Cortex of kidney (tissue), 1 donor: ENCODE measurements at places on chromosomes 1 and 21.

- no peak for DNase-seq
Measured at GRCh38 chr1:163450986-163451385, 129.2 kb downstream of the NUF2 start.

GRCh38 chr1:172083191-172083590, 241.9 kb downstream of the DNM3 start:
- DNase-seq, result no peak

DNA sequence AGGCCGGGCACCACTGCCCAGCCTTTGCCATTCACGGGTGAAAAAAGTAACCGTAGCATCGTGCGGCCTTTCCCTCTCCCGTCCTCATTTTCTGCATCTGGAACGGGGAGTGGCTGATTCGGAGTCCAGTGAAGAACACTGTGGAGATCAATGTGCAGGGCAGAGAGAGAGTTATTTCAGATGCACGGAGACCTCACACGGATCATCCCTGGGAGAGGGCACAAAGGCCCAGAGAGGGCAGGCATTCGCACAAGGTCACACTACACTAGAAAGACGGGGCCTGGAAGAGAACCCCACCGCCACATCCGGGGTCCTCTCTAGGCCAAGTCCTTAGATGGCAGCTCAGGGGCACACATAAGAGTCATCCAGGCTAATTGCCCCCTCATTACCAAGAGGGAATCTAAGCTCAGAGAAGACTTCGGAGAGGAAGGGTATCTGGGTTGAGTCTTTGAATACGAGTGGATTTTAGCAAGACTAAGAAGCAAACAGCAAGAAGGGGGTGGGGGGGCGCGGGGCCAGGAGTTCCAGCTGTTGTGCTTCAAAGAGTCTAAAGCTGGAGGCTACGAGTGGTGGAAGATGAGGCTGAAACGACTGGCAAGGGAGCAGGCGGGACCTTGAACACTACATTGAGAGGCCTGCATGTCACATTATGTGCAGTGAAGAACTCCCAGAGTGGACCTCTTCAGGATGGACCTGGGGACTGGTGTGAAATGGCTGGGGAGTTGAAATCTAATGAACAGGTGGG, 857 bp downstream of the GPX7 start:
- DNase-seq, result no peak

GRCh38 chr1:39387452-39387851, 104.0 kb upstream of the BMP8A start:
- DNase-seq, result no peak

DNA sequence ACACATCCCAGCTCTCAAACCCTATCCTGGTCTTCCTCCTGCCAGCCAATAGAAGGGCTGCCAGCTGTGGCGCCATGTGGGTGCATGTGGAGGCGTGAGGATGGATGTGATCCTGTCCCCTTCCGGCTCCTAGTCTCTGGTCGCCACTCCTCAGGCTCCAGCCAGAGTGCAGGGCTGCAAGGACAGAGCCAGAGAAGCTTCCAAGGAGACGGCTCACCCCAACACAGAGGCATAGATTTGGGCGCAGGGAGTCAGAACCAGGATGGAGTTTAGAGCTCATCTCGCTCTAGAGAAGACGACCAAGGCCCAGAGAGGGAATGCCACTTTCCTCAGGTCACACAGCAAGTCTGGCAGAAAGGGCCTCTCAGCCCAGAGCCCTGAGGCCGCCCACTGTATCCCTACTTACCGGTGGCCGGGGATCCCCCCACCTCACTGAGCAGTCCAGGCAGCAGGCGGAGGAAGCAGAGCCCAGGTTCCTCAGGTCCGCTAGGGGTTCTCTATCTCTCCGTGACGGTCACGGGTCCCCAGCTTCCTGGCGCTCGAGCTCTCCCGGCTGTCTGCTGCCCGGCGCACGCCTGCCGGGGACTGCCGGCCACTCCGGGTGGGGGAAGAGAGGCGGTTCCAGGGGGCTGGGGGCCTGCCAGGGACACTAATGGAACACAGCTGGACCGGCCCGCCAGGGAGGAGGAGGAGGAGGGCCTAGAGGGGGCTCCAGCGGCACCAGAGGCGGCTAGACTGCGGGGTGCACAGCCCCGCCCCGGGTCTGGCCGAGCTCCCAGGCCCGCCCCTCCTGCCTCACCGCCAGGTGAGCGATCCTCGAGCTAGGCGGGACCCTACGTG, at the start of gene COL16A1:
COL16A1 (minus strand) TSS at position 587 of the 840 bp plus-strand sequence. CDS start 1,824 bp downstream, outside the sequence.
- no peak for DNase-seq

DNA sequence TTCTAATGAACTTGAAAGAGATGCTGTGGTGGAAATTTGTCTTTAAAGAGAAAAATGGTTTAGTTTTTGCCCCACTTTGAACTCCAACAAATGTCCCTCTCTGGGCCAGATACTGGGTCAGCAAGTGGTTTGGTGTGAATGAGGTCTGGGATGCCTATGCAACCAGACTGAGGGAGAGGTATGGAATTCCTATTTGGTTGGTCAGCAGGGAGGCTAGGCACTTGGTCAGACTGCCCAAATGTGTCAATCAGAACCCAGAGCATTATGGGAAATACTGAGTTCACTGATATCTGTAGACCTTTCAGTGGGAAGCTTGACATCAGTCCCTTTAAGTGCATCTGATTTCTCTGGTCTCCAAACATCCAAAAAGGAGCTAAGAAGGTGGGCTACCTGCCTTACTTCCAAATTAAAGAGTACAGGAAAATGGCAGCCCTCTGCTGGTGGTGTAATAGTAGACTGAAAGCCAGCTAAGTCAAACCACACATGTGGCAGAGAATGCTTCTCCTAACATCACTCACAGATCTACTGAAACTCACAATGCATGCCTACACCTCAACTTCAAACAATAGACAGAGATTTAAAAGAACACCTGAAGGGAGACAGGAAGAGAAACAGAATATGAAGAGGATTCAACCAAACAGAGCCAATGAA, 510.1 kb downstream of the PLA2G4A start:
- no peak for DNase-seq

GRCh38 chr1:86583032-86583431, 36.2 kb downstream of the CLCA4 start:
- no peak for DNase-seq

GRCh38 chr1:117691942-117692341, 86.1 kb downstream of the TENT5C start:
- DNase-seq, result no peak

DNA sequence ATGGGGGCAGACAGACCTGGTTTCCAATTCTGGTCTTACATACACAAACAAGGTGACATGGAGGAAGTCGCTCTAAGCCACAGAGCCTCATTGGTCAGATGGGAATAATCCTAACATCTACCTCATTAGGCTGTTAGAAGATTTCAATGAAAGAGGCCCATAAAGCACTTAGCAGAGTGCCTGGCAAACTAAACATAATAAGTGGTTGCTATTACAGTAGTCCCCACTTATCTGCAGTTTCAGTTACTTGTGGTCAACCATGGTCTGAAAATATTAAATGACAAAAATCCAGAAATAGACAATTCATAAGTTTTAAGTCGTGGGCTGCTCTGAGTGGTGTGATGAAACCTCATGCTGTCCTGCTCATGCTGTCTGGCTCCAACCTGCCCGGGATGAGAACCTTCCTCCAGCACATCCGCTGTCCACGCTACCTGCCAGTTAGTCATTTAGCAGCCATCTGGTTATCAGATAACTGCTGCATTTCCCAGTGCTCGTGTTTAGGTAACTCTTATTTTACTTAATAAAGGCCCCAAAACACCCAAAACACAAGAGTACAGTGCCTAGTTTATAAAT, 112.3 kb downstream of the DDX20 start:
- DNase-seq, result no peak

GRCh38 chr1:114820392-114820791, 34.3 kb upstream of the SYCP1 start:
- no peak for DNase-seq

- DNase-seq, result no peak
Measured at GRCh38 chr1:235401251-235401650, 34.0 kb downstream of the TBCE start.

DNA sequence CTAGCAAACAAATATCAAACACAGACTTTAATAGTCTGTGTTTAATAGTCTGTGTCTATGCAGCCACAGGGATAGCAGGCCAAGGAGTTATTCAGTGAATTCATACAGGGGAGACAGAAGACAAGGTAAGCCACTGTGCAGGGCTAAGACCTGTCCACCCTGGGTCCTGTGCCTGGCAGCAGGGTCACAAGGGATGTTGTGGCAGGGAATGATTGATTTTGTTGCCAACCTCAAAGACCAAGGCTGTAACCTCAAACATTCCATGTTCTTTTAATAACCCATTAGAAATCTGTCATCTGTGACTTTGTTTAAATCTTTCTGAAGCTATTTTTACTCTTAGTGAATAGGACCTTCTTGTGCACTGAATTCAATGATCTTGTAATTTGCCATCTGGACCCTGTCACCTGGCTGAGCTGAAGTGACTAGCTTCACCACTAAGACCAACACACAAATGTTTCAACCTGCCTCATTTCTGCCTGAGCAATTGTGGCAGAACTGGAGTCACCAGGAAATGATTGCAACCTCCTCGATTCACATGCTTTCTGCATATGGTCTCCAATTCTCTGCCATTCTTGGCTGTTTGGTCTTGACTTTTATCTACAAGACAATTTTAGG, 154.2 kb downstream of the ASTN1 start:
- DNase-seq, result no peak

- DNase-seq, result no peak
Measured at GRCh38 chr1:41539999-41540398, 55.5 kb upstream of the EDN2 start.

GRCh38 chr1:97340951-97341350, 579.9 kb downstream of the DPYD start:
- DNase-seq, result no peak

DNA sequence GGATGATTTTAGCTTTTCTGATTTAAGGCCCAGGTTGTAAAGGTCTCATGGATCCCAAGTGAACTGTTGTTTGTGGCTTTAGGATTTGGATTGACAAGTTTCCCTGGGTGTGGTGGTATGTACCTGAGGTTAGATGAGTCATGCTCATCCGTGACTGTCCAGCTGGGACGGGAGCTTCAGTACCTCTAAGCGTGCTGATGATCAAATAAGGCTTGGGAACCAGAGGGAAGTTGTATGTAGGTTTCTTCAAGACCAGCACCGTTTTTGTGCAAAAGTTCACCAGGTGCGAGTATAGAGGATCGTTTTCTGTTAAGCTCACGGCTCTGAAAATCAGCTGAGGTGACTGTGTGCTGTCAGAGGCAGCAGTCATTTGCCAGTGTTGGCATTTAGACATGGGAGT, 19.8 kb downstream of the PLA2G2E start:
- DNase-seq, result no peak

GRCh38 chr1:118101515-118101844, 83.5 kb downstream of the SPAG17 start:
- no peak for DNase-seq

GRCh38 chr21:26709090-26709489, 136.0 kb upstream of the CYYR1 start:
- no peak for DNase-seq

DNA sequence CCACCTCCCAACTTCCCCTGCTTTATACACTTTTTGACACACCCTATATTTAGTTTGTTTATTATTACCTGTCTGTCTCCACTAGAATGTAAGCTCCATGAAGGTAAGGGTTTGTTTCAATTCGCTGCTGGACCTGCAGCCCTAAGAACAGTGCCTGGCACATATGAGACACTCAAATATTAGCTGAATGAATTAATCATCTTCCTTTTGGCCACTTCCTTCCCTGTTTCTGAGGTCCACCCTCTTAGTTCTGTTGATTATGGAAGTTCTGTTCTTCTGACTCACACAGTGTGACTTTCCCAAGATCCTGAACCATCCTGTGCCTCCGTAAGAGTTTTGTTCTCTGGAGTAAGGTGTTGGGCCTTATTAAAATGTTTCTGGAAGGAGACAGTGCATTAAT, 40.4 kb upstream of the GJA5 start:
- DNase-seq, result no peak

GRCh38 chr21:15421441-15421881, 308.3 kb upstream of the USP25 start:
- no peak for DNase-seq

DNA sequence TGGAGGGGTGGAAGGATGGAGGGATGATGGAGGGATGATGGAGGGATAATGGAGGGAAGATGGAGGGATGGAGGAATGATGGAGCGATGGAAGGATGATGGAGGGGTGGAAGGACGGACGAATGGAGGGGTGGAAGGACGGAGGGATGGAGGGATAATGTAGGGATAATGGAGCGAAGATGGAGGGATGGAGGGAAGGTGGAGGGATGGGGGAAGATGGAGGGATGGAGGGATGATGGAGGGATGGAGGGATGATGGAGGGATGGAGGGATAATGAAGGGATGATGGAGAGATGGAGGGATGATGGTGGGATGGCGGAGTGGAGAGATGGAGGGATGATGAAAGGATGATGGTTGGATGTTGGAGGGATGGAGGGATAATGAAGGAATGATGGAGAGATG, 61.3 kb downstream of the KCNAB2 start:
- DNase-seq, result no peak

- no peak for DNase-seq
Measured at GRCh38 chr1:223077247-223077833, 65.7 kb downstream of the TLR5 start.

DNA sequence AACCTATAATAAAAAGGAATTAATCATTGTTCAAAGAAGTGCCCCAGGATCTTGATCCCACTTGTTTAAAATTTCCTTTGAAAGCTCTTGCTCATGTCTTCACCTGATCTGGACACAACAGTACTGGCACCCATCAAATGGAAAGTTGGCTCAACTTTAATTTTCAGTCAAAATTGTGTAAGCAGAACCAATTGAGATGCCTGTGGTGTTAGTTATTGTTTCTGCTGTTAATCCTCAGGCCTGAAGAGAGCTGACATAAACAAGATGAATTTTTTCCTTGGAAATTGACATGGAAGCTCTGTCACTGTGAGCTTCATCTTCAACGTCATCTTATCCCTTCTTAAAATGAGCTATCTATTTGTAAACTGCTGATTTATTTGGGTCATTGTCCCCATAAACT, 88.3 kb upstream of the TNFSF4 start:
- no peak for DNase-seq

GRCh38 chr1:155320661-155321617, at the start of gene RUSC1:
TSS of gene RUSC1 (plus strand) at chr1:155320894. CDS start at chr1:155321774, 880 bp downstream.
- DNase-seq, result no peak

DNA sequence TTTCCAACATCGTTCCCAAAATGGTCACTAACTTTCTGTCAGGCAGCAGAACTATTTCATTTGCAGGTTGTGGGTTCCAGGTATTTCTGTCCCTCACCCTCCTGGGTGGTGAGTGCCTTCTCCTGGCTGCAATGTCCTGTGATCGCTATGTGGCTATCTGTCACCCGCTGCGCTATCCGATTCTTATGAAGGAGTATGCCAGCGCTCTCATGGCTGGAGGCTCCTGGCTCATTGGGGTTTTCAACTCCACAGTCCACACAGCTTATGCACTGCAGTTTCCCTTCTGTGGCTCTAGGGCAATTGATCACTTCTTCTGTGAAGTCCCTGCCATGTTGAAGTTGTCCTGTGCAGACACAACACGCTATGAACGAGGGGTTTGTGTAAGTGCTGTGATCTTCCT, 9.3 kb downstream of the OR2AJ1 start:
- no peak for DNase-seq

DNA sequence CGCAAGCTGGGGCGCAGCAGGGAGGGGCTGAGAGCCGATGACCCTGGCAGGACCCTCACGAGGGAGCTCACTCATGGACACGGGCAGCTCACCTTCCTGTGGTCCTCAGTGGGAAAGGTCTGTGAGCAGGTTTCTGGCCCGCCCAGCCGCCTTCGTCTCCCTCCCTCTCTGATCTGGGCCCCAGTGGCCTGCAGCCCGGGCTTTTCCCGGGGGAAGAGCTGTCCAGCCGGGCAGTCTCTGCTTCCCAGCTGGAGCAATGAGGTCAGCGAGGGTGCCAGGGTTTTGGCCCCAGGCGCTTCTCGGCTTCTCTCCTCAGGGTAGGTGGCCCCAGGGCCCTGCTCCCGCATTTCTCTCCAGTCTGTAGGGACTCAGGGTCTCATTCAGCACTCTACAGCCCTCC, 22.2 kb upstream of the ARHGEF16 start:
- no peak for DNase-seq

- DNase-seq, result no peak
Measured at GRCh38 chr21:44881198-44881872, 7.8 kb upstream of the PTTG1IP start.
